ENCODE measurements at places on chromosomes 6 and 20. TPM values are rescaled to one million over a fixed set of nuclear protein-coding genes. Genes with fewer than 3 reads are reported as not detected.

DNA sequence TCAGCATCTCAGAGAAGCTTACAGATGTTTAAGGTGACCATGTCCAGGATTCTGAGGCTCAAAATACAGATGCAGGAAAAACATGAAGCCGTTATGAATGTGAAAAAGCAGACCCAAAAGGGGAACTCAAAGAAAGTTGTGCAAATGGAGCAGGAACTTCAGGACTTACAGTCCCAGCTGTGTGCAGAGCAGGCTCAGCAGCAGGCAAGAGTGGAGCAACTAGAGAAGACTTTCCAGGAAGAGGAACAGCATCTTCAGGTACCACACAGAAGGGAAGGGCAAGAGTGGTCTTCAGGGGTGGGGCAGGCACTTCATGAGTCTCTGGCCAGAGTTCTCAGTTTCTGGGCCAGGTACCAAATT, 15.2 kb downstream of the RNF8 start:
- no peaks in the 10 kb centered on the region for H3K36me3 ChIP-seq
- DNase-seq: no peak
- no peak overlapping the region for H3K4me3 ChIP-seq

GRCh38 chr6:136822046-136822375, 381 bp upstream of the PEX7 start:
- H3K4me3 ChIP-seq: peak overlapping the region; percentile 89
- no peaks in the 10 kb centered on the region for H3K27me3 ChIP-seq
- peaks cover 5% of the 10 kb centered on the region for H3K36me3 ChIP-seq
- DNase-seq: no peak

GRCh38 chr6:167720456-167721285, 106.0 kb upstream of the AFDN start:
- DNase-seq: no peak
- no peaks in the 10 kb centered on the region for H3K4me1 ChIP-seq
- no peaks in the 10 kb centered on the region for H3K36me3 ChIP-seq
- H3K27ac ChIP-seq: no peak overlapping the region
- H3K27me3 ChIP-seq: peaks cover 34% of the 10 kb centered on the region
- no peak overlapping the region for H3K4me3 ChIP-seq

GRCh38 chr6:19851241-19852089, 14.3 kb downstream of the ID4 start:
- H3K27ac ChIP-seq: peak overlapping the region; percentile 74
- H3K27me3 ChIP-seq: no peaks in the 10 kb centered on the region
- H3K36me3 ChIP-seq: no peaks in the 10 kb centered on the region
- no peak overlapping the region for H3K4me3 ChIP-seq
- no peak for DNase-seq

DNA sequence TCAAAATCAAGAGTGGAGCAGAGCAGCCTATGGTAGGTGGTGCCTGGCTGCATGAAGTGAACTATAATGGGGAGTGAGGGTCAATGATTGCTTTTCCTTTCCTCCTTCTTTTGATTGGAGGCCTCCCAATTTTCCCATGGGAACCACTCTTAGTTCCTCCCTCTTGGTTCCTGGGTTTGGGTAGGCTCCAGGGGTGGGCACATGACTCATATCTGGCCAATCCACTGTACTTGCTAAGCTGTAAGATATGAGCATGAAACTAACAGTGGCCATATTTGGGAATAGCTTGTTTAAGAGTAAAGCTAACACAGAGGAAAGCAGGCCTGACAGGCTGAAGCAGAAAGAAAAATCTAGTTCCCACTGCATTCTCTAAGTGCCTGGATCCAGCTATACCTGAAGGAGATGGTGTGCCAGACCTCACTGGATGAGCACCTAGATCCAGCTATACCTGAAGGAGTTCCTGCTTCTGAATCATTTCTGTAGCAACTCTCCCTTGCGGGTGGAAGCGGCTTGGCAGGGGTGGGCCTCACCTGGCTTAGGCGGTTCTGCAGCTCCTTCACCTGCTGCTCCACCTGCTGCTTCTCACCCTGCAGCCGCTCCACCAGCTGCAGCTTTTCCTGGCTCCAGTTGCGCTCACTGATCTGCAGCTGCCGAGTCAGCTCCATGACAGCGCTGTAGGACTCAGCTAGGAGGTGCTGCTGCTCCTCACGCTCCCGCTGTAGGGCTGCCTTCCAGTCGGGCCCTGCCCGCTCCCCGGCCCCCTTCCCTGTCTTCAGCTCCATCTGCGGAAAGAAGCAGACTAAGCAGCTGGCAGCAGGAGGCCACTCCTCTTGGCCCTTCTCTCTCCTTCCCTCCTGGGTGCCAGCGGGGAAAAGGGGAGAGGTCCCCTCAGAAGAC, 29.0 kb upstream of the DSN1 start:
- no peak for DNase-seq
- H3K4me1 ChIP-seq: peaks cover 5% of the 10 kb centered on the region
- peaks cover 100% of the 10 kb centered on the region for H3K36me3 ChIP-seq
- no peak overlapping the region for H3K4me3 ChIP-seq

DNA sequence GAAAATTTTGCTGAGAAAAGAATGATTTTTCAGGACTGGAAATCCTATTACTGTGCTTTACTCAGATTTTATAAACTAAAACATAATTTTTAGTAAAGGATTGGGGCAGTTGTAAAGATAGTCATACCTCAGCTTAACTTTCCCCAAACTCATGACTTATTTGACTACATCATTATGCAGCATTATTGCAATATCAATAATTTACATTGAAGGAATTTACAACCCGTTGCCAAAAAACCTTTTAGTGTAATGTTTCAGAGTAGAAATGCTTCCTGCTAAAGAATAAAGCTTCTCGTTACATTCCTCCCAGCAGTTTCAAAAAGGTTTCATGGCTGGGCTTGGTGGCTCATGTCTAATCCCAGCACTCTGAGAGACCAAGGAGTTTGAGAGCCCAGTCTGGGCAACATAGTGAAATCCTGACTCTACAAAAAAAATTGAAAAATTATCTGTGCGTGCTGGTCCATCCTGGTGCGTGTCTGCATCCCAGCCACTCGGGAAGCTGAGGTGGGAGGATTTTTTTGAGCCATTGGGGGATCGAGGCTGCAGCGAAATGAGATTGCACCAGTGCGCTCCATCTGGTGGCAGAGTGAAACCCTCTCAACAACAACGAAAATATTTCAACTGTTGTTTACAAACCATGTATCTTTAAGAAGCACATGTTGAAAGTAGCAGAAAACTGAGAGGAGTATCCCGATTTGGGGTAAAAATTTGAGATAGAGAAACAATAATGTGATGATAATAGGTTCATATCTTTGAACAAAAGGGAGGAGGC, 4.4 kb downstream of the AMD1 start:
- no peak overlapping the region for H3K27ac ChIP-seq
- no peaks in the 10 kb centered on the region for H3K36me3 ChIP-seq
- no peak overlapping the region for H3K4me3 ChIP-seq
- no peaks in the 10 kb centered on the region for H3K27me3 ChIP-seq
- peaks cover 74% of the 10 kb centered on the region for H3K4me1 ChIP-seq

DNA sequence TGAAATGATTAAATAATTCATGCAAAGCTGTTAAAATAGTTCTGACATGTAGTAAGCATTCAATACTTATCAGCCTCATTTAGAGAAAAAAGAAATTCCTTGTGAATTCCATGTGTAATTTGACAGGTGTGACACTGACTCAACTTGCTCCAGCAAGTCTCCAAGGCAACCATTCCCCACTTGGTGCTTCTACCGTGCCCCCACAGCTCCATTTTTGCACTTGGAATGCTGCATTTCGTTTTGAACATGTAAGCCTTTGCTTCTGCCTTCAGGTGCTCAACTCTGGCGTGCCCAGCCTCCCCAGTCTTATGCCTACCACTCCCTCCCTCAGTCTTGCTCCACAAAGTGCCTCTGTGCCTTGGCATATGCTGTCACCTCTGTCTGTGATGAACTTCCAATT, 760.6 kb upstream of the CHD6 start:
- no peak for DNase-seq
- H3K36me3 ChIP-seq: no peaks in the 10 kb centered on the region
- H3K4me3 ChIP-seq: no peak overlapping the region
- H3K4me1 ChIP-seq: no peaks in the 10 kb centered on the region
- H3K27ac ChIP-seq: no peak overlapping the region

GRCh38 chr6:19714434-19715166, 122.6 kb upstream of the ID4 start:
- no peak overlapping the region for H3K4me3 ChIP-seq
- DNase-seq: no peak
- H3K4me1 ChIP-seq: no peaks in the 10 kb centered on the region
- H3K27me3 ChIP-seq: no peaks in the 10 kb centered on the region
- no peak overlapping the region for H3K27ac ChIP-seq

- H3K4me1 ChIP-seq: no peaks in the 10 kb centered on the region
- H3K4me3 ChIP-seq: no peak overlapping the region
- DNase-seq: no peak
Measured at GRCh38 chr6:151655099-151655498, 152.4 kb upstream of the ESR1 start.

- H3K27me3 ChIP-seq: no peaks in the 10 kb centered on the region
- no peak overlapping the region for H3K4me3 ChIP-seq
- H3K36me3 ChIP-seq: no peaks in the 10 kb centered on the region
- no peaks in the 10 kb centered on the region for H3K4me1 ChIP-seq
Measured at GRCh38 chr20:3697588-3698305, 14.7 kb downstream of the SIGLEC1 start.

SEMG1 gene
- not detected for total RNA-seq

DNA sequence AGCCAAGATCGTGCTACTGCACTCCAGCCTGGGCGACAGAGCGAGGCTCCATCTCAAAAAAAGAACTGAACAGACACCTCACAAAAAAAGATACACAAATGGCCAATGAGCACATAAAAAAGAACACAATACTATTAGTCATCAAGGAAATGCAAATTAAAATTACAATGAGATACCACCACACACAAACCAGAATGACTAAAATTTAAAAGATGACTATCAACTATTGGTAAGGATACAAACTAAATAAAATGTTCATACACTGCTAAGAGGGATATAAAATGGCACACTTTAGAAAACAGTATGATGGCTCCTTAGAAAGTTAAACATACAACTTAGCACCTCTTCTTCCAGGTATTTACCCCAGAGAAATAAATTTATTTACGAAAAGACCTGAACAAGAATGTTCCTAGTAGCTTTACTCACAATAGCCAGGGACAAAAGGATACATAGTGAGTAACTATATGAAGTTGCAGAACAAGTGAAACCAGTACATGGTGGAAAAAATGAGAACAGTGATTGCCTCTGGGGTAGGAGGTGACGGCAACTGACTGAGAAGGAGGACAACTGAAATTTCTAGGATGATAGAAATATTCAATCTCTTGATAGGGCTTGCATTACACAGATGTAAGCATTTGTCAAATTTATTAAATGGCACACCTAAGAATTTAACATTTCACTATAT, 53.2 kb downstream of the FAM8A1 start:
- H3K27me3 ChIP-seq: no peaks in the 10 kb centered on the region
- H3K4me3 ChIP-seq: no peak overlapping the region
- H3K36me3 ChIP-seq: peaks cover 16% of the 10 kb centered on the region
- DNase-seq: no peak
- no peak overlapping the region for H3K27ac ChIP-seq

DNA sequence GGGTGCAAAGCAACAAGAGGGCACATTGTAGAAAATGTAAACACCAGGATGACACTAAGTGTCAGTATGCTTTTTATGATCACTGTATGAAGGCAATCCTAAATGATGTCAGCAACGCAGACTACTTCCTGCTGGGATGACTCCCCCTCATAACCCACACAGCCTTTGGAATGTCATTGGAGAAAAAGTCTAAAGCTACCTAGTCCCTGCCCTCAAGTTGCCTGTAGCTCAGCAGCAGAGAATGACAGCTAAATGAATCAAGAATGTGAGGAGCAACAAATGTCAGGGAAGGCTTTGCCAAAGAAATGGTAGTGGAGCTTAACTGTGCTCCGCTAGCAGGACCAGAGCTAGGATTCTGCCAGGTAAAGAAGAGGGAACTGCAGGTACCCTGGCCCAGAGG, 555.6 kb downstream of the CD83 start:
- H3K4me1 ChIP-seq: peaks cover 7% of the 10 kb centered on the region
- DNase-seq: no peak
- H3K27me3 ChIP-seq: no peaks in the 10 kb centered on the region
- no peaks in the 10 kb centered on the region for H3K36me3 ChIP-seq

OR2H2 gene
- total RNA-seq: not detected

XKR7 gene
- not detected for total RNA-seq

PRRT1 gene
- 4.4 TPM for total RNA-seq

- no peaks in the 10 kb centered on the region for H3K4me1 ChIP-seq
- no peak for DNase-seq
- no peak overlapping the region for H3K4me3 ChIP-seq
- H3K27ac ChIP-seq: no peak overlapping the region
- H3K27me3 ChIP-seq: no peaks in the 10 kb centered on the region
- no peaks in the 10 kb centered on the region for H3K36me3 ChIP-seq
Measured at GRCh38 chr20:16240355-16240754, 332.9 kb downstream of the KIF16B start.

- DNase-seq: no peak
- H3K4me3 ChIP-seq: no peak overlapping the region
- H3K36me3 ChIP-seq: no peaks in the 10 kb centered on the region
- H3K4me1 ChIP-seq: peaks cover 41% of the 10 kb centered on the region
Measured at GRCh38 chr20:50408526-50409364, 101.4 kb upstream of the PTPN1 start.

GRCh38 chr20:57417830-57418780, 26.9 kb downstream of the RBM38 start:
- H3K4me1 ChIP-seq: peaks cover 15% of the 10 kb centered on the region
- DNase-seq: no peak
- no peak overlapping the region for H3K27ac ChIP-seq
- H3K27me3 ChIP-seq: no peaks in the 10 kb centered on the region

COL19A1 gene
- 4.0 TPM for total RNA-seq

CD83 gene
- total RNA-seq: 1.2 TPM

GRCh38 chr20:41992481-41992880, 374.3 kb upstream of the CHD6 start:
- H3K36me3 ChIP-seq: no peaks in the 10 kb centered on the region
- H3K4me3 ChIP-seq: no peak overlapping the region
- H3K4me1 ChIP-seq: no peaks in the 10 kb centered on the region
- H3K27ac ChIP-seq: no peak overlapping the region
- DNase-seq: peak; percentile 39

DNA sequence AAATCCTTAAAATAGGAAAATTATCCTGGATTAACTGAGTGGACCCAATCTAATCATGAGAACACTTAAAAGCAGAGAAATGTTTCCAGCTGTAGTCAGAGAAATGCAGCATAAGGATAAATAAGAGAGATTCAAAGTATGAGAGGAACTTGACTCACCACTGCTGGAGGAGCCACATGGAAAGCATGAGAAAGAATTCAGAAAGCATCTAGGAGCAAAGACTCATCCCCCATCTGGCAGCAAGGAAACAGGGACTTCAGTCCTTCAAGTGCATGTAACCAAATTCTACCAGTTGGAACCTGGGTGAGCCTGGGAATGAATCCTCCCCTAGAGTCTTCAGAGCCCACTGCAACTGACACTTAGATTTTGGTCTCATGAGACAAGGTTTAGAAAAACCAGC, 33.7 kb downstream of the RNF146 start:
- H3K4me1 ChIP-seq: peaks cover 42% of the 10 kb centered on the region
- no peak overlapping the region for H3K4me3 ChIP-seq
- no peaks in the 10 kb centered on the region for H3K27me3 ChIP-seq
- DNase-seq: no peak
